ENCODE measurements at places on chromosomes 6 and 20.

- DNase-seq, result no peak
Observed at GRCh38 chr20:32598606-32599005, 13.5 kb upstream of the NOL4L start.

DNA sequence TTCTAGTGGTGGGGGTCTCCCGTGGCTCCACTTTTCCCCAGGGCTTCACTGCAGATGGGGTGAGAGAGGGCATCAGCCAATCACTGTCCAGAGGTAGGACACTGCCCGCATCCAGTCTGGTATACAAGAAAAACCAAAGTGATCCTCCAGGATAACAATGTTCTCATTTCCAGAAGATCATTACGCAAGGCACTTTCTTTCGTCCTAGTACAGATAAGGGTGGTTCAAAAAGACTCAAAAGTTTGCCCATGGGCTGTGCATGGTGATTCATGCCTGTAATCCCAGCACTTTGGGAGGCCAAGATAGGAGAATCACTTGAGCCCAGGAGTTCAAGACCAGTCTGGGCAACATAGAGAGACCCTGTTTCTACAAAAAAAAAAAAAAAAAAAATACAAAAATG is 16.4 kb downstream of the GMDS start:
- DNase-seq, result no peak

DNA sequence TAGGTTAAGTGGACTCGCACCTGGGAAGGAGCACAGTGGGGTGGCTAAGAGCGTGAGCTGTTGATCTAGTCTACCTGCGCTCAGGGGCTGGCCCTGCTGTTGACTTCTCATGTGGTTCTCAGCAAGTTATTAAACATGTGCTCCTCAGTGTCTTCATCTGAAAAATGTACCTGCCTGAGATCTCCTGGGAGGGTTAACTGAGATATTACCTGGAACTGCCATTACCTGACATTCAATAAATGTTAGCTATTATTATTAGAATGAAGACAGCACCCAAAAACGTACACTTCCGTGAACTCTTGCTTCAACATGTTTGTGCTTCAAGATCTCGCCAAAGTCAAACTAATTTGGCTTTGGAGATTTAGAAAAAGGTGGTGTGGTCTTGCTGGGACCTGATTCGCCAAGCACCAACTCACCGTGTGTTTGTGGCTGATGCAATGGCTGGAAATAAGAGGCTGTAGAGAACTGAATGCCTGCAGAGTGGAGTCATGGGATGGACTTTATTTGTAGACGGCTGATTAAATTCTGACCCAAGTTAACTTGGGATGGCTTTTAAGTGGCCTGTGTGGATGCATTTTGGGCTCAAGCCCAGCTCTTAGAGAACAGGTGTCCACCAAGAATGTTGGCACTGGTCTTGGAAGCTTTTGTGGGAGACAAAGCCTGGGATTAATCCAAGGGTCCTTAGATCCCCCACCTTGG is 692.9 kb downstream of the QKI start:
- DNase-seq, result no peak

DNA sequence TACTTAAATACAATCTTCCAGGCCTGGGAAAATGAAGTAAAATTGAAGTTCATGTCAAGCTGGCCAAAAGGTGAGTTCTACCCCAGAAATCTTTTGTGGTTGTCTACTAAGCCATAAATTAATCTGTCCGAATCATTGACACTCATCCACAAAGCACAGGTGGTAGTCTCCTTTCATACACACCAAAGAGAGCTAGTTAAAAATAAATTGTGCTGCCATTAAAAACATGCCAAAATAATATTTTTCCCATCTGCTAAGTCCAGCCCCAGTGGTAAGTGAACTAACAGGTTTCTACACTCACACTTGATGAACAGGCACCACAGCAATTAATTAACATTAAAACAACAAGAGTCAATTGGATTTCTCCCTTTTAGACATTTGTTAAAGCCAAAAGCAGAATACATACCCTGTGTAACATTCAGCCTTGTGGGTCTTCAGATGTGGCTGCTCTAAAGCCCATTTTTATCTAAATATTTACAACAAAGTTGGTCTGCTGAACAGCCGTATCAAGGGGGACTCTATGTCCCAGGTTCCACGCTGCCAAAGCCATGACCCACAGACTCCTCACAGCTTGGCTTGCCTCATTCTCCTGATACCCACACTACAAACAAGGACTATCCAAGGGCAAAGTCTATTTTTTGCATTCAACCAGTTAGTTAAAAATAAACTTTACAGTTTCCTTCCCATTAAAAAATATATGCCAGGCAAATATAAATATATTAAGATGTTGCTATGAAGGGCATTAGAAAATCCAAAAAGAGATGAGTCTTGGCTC is 490.4 kb downstream of the BMP2 start:
- DNase-seq, result no peak

DNA sequence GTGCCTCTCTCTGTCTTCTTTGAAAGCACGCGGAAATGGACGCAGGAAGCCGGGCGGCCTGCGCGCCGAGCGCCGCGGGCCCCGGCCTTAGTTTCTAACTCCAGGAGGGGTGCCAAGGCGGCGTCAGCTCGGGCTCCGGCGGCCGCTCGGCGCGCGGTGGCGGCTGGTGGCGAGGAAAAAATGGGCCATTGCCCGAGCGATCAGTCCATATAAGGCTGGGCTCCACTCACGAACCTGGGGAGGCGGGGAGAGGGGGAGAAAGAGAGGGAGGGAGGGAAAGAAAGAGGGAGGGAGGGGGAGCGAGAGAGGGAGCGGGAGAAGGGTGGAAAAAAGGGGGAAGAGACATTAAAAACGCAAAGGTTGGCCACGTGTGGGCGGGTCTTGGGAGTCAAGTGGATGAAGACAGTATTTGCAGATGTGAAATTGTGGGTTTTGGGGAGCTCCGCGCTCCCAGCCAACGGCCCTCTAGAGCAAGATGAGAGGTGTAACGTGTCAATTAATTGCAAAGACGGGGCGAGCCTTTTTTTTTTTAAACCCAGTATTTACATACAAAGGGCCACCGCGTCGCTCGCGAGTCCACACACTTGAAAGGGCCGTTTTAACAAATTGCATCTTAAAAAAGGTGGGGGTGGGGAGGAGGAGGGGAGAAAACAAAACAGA is at the start of gene NKX2-2:
NKX2-2 (minus strand) TSS at position 184 of the 660 bp plus-strand sequence. CDS start 395 bp downstream, outside the sequence.
- peak; percentile 20 for DNase-seq

GRCh38 chr6:154466139-154466538 is 44.3 kb downstream of the CNKSR3 start:
- DNase-seq, result no peak

DNA sequence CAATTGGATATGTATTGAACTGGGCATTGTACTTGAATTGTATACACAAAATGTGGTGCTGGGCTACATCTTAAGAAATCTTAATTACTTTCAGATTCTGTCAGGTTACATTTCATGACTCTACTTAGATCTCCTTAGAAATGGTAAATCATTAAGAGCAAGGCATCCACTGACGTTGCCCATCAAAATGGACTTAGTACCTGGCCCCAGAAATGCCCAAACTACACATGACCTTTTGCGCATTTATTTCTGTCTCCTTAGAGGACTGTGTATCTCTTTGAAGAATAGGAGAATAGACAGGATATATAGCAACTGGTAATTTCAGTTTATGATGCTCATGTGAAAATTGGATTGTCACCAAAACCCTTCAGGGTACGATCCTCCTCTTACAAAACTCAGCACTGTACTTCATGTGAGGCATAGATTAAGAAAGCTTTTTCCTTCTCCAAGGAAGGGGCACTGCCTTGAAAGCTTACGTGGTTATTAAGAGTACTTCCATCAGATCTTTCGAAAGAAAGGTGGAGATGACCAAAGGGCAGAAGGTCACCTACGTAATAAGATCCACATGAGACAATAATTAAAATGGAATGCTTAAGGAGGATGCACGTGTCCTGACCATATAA is 61.4 kb upstream of the BMP2 start:
- no peak for DNase-seq
